ENCODE measurements at places on chromosomes 5 and 9.

- DNase-seq, result no peak
Measured at GRCh38 chr5:141681695-141682641, at the start of gene ARAP3. TSS of gene ARAP3 (minus strand) at chr5:141682230. CDS start at chr5:141680486, 1,744 bp downstream.

GRCh38 chr5:125377141-125377540, 630.7 kb upstream of the ZNF608 start:
- DNase-seq, result no peak

DNA sequence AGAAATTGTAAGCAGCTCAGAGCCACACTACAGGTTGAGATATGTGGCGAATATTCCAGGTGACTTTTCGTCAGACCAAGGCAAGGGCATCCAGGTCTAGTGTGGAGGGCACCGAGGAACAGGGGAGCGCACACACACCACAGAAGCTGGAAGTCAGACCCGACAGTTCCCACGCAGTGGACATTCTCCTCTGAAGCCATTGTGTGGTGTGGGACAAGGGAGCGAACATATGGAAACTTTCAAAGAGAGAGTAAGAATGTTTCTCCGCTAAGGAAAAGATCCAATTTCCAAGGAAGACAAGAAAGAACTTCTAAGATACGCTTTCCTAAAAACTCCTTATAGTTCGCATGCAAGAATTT, 141.4 kb upstream of the OTULINL start:
- DNase-seq, result no peak

- no peak for DNase-seq
Measured at GRCh38 chr9:68437785-68438184, 81.4 kb downstream of the PGM5 start.

- DNase-seq, result no peak
Measured at GRCh38 chr9:96523374-96523773, 73.4 kb downstream of the HABP4 start.

- DNase-seq, result no peak
Measured at GRCh38 chr5:153660919-153661318, 170.4 kb downstream of the GRIA1 start.

DNA sequence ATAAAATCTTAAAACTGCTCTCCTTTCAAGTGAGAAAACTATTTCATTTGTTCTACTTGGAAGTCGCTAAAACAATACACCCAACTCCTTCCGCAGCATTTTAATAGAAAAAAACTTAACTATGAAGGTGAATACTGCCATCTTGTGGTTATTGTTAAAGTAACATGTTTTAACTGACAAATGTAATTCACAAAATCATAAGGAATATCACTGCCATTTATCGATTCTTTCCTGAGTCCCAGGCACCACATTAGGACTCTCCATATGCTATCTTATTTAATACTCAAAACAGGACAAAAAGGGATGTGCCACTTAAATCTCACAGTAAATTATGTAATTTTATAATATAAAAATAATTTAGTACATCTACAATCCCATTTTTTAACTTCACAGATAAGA, 130.5 kb upstream of the ITGA1 start:
- DNase-seq, result no peak

DNA sequence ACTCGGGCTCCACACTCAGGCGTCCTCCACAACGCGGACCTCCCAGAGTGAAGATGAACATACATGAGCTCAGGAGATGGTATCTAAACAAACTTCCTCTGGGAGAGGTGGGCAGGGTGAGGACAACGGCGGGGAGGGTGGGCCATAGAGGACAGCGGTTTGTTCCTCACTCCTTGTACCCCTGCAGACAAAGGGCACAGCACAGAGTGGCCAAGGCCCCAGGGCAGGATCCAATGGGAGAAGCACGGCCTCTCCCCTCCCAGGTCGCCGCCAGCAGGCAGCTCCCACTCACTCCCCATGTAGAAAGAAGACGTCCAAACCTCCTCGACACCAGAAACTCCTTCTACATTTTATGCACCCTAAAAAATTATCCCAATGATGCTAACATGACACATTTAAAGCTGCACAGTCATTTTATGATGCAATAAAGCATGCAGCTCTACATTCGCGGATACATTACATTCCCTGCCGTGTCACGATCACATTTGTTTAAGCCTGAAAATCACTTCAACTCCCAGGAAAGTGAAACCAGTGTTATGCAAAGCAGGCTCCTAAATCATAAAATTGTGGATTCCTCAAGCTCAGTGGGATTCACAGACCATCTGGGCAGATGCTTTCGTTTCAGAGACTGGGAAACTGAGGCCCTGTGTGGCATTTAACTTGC, 87.5 kb upstream of the SARDH start:
- no peak for DNase-seq

GRCh38 chr5:146828385-146828784, 50.2 kb downstream of the PPP2R2B start:
- DNase-seq, result no peak

GRCh38 chr5:50766042-50766441, 99.6 kb downstream of the PARP8 start:
- no peak for DNase-seq

Data from stimulated activated CD8-positive, alpha-beta memory T cell treated with anti-CD3 and anti-CD28 coated beads, Interleukin-7, amount 100 ng/mL, for 1 hour (primary cell).